ENCODE measurements at places on chromosomes 12 and 14. TPM values are rescaled to one million over a fixed set of nuclear protein-coding genes. Genes with fewer than 3 reads are reported as not detected.

The ARL1 gene
- total RNA-seq = 210 TPM

The TRAF3 gene
- 30.8 TPM for total RNA-seq

The KCNA5 gene
- not detected for total RNA-seq

The STAC3 gene
- not detected for total RNA-seq

The SERPINA9 gene
- total RNA-seq = not detected

The TDG gene
- 16.3 TPM for total RNA-seq

The OR11H7 gene
- not detected for total RNA-seq

The TAS2R50 gene
- 6.8 TPM for total RNA-seq

The CABP1 gene
- 0.66 TPM for total RNA-seq

The BCL2L2 gene
- 20.7 TPM for total RNA-seq

The B3GNT4 gene
- total RNA-seq = not detected

The SOAT2 gene
- total RNA-seq = not detected

The NANOG gene
- total RNA-seq = under 0.01 TPM

The GUCY2C gene
- total RNA-seq = not detected

The CKB gene
- total RNA-seq = 78.4 TPM

The CACNA2D4 gene
- 1.5 TPM for total RNA-seq

The ARHGDIB gene
- total RNA-seq = 4.7 TPM

The AHNAK2 gene
- 407 TPM for total RNA-seq

The TMPRSS12 gene
- total RNA-seq = not detected

The LAG3 gene
- total RNA-seq = 0.15 TPM

The NFE2 gene
- total RNA-seq = 1.2 TPM

The KLHDC1 gene
- 4.8 TPM for total RNA-seq

The GLI1 gene
- total RNA-seq = 1.6 TPM

The TMBIM4 gene
- 65.8 TPM for total RNA-seq

The SLC38A4 gene
- 1.2 TPM for total RNA-seq

The AICDA gene
- not detected for total RNA-seq

The FGD6 gene
- 6.1 TPM for total RNA-seq

The PLA2G1B gene
- not detected for total RNA-seq

The GNB3 gene
- 1.7 TPM for total RNA-seq

The ASIC1 gene
- 1.5 TPM for total RNA-seq

The DTX1 gene
- total RNA-seq = not detected

The PLEKHD1 gene
- under 0.01 TPM for total RNA-seq

The PTPN21 gene
- total RNA-seq = 10.3 TPM

The PXN gene
- total RNA-seq = 57.0 TPM

The TNS2 gene
- total RNA-seq = 128 TPM

The CLEC2A gene
- not detected for total RNA-seq

The RNU4-1 gene
- total RNA-seq = under 0.01 TPM

The RIPK3 gene
- total RNA-seq = 2.9 TPM

The RIN3 gene
- 8.8 TPM for total RNA-seq

The CCDC175 gene
- total RNA-seq = not detected

The GPD1 gene
- total RNA-seq = not detected

The TAS2R9 gene
- total RNA-seq = not detected

The NR4A1 gene
- total RNA-seq = 4.3 TPM

The CFAP251 gene
- 4.8 TPM for total RNA-seq

The CLEC1A gene
- total RNA-seq = not detected

The NPFF gene
- not detected for total RNA-seq

The ALDH6A1 gene
- total RNA-seq = 58.0 TPM

The ARHGAP9 gene
- not detected for total RNA-seq

The TUBA1A gene
- total RNA-seq = 1,515 TPM

The IL26 gene
- total RNA-seq = not detected

The LBHD2 gene
- not detected for total RNA-seq
